Mammary epithelial cell (primary cell): ENCODE measurements at places on chromosomes 1 and 21. TPM values are rescaled to one million over a fixed set of nuclear protein-coding genes. Genes with fewer than 3 reads are reported as not detected.

Gene S100A10
- 1,008 TPM for polyA plus RNA-seq

Gene DNMT3L
- polyA plus RNA-seq, result not detected

Gene LCE1C
- polyA plus RNA-seq, result 25.6 TPM

Gene CRYBG2
- 4.5 TPM for polyA plus RNA-seq
